ENCODE measurements at places on chromosomes 5 and 9.

DNA sequence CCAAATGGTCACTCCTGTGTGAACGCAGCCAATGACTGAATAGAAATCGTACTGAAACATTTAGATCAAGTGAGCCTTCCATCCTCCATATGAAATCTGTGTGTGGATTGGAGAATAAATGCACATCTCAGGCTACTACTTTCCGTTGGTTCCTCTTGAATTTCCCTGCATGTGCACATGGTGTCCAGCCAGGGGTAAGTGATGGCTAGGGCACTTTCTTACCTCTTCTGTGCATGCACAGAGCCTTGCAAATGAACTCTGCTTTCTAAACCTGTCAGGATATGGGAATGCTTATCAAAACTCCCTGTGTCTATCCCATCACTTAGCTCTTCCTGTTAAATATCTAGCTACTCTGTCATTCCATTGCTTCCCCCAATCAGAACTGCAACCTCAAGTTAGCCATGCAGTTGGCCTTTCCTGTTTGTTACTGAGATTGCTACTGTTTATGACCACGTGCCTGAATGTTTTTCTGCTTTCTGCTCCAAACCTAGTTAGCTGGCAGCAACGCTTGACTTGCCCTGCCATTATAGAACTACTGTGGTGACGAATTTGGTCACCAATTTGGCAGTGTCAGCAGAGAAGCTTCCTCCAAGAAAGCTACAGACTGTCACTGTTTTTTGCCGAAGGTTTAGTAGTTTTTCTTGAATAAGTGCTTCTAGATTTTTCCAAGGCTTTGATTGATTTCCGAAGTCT, 661.6 kb downstream of the LRRC70 start:
- no peak for DNase-seq

DNA sequence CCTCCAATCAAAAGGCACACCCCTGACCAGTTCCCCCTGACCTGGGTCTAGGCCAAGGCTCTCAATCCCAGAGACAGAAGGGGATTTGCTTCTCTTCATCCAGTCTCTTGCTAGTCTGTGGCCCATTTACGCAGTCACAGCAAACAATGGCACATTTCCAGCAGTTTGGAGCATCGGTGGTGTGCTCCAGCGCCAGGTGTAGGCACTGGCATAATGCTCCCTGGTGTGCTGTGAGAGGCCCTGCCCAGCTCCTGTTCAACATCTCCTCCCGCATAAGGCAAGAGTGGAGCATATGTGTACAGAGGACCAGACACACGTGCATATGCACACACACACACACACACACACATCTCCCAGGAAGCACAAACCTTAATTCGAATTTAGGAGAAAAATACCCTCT, 79.5 kb upstream of the ERCC6L2 start:
- DNase-seq: no peak

GRCh38 chr9:135736272-135736978, 34.4 kb downstream of the KCNT1 start:
- no peak for DNase-seq

DNA sequence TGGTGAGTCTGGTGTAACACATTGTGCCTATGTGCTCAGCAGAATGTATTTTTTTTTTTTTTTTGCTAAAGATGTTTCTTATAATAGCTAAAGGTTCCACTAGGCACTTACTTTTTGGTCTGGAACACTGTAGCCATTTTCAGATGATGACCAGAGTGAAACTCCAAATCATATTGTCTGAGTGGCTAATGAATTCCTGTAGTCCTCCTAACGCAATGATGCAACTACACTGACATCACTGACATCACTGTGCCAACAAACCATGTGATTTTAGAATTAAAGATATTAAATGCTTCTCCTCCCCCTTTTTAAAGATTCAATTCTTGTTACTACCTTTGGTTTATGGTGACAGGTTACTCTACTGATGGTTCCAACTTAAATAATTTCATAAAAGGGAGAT, 28.8 kb downstream of the JAKMIP2 start:
- DNase-seq: no peak

GRCh38 chr9:15967068-15967467, 414.2 kb downstream of the CCDC171 start:
- DNase-seq: no peak

- no peak for DNase-seq
These were observed 257.7 kb downstream of the EPB41L4A start for GRCh38 chr5:112161392-112161748.

DNA sequence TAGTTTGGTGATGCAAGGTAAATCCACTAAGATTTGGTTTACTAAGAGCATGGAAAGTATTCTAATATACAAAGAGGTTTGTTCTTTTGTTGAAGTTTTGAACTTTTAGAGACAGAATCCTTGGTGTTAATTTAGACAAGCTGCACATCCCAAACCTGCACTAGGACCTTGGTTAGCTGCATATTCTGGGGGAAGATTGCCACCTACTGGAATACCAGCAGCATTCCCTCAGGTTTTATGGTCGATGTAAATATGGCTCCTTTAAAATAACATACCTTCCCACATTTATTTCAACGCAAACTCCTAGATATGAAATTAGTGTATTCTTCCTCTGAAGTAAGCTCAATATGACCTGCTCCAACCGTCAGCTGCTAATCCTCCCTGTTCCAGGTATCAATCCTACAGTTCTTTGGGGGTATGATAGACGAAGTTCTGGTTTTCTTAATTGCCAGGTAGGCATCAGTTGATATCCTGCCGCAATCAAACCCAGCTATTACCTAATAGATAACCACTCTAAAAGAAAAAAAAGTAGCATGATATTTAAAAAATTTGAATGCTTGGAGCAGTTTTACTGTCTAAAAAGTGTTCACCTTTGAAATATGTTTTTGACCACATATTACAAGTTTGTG, 624.1 kb downstream of the ISL1 start:
- no peak for DNase-seq

DNA sequence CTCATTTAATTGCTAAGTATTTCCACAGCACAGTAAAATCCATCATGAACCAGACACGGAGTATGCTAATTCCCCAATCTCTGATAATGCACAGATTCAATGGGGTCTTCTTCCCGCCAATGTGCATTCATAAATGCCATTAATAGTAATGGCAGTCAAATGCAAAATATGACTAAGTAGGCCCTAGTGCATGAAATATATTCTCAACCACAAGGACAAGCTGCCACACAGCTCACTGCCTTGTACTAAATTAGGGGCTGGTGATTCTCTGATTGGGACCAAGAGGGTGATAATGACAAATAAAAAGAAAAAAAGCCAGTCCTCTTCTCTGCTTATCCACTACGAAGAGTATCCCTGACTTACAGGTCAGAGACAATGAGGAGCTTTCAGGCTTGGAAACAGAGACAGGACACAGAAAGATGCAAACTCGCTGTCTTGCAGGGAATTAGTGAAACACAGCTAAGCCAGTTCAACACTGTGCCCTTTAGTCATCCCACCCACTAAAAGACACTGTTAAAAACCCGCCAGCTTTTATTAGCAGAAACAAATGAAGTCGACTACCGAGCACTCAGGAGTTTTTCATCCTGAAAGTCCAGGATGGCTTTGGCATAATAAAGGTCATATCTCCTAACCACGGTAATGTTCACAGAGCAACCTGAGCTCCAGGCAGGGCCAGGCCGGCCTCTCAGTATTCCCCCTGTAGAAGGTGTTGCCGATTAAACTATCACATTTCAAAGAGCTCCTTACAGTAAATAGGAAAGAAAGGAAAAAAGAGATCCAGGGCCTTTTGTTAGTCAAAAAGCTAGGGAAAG, 148.1 kb downstream of the EBF1 start:
- DNase-seq: no peak

GRCh38 chr9:70466976-70467561, 52.6 kb upstream of the KLF9 start:
- DNase-seq: no peak

DNA sequence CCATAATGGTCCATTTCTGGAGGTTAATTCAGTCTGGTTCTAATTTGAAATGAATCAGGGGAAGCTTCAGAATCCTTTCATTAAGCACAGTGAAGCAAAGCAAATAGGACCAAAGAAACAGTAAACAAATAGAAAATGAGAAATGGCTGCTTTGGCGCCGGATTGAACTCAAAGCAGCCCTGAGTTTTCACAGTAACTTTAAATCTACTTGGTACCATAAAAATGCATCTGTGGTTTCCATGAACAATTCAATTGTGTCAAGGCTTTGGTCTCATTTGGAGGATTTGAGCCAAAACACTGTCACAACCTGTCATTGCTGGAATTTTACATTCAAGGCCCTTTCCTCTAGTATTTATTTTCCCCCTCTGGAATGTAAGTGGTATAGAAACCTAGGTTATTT, 25.9 kb upstream of the DAPK1 start:
- DNase-seq: no peak

- no peak for DNase-seq
These were observed 128.5 kb upstream of the VLDLR start for GRCh38 chr9:2493109-2493508.

DNA sequence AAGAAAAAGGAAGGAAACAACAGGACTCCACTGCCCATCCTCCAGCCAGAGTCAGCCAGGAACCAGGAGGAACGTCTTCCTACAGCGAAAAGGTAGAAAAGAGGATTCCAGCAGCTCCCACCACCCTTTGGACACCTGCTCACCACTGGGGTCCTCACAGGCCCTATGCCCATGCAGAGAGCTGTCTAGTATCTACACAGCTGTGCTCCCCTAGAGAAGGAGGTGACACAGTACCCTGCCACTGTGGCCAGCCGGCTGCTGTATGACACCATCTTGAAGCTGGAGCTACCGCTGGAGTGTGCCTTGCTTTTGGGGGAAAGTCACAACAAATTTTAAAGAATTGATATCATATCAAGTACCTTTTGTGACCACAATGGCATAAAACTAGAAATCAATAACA, 92.6 kb downstream of the GTF3C4 start:
- no peak for DNase-seq

DNA sequence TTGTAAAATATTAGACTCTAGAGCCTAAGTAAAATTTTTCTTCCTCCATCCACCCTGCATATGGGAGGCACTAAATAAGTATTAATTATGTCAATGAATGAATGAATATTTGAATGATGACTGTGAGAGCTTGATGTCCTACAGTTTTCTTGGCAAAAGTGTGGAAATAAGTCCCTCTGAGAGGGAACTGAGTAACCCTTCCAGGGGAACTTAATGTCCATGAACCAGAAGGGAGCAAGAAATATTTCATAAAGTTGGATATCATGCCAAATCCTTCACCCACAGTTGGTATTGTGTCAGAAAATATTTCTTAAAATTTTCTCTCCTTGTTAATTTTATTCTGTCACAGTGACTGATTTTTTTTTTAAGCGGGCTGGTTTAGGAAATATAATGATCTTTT, 36.6 kb downstream of the NNT start:
- no peak for DNase-seq

GRCh38 chr5:107671742-107672210, 1.0 kb upstream of the EFNA5 start:
- no peak for DNase-seq

- no peak for DNase-seq
These were observed 199.5 kb upstream of the TAS2R1 start for GRCh38 chr5:9829621-9830020.

DNA sequence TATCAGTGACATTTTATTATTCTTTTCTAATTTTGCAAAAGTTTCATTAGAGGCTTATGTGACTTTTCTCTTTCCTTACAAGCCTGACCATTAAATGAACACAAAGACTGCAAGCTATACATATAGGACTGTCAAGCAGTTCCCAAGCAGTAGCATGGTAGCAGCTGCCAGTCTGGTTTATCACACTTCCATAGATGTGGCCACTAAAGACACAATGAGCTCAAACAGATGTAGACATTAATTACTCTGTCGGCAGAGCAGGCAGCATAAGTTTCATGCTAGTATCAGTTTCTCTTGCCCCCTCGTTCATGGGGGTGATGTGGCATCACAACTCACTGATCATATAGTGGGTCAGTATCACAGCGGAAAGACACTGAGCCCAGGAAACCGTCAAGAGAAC, 89.5 kb downstream of the CDH10 start:
- DNase-seq: no peak

DNA sequence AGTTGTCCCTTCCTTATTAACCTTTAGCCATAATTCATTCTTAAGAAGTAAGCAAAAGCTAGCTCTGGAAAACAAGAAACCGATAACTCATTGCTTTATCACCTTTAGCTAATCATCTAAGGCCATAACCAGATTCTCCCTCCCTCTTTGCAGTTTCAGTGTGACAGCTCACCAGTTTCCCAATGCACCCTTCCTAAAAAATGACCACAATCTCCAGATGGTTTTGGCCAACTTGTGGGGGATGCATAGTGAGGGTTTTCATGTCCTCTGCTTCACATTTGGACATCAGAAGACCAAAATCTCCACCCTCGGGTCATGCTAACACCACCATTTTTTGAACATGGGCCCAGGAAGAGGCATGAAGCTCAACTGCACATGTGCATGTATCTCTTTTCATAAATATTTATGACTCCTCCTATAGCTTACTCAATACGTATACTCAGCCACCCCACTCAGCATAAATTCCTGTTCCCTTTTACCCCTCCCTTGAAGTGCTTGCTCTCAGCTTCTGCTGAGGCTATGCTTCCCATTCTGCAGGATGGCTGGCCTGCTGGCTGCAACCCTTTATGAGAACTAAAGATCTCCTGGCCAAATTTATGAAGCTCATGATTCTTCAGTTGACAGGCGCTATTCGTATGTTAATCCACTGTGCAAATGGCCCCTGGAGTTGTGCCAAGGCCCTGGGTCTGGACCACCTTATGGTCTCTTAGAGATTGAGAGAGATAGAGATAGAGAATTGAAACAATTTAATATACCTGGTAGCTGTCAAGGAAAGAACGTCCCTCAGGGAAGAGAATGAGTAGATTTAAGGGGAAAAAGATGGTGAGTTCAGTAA, 14.8 kb downstream of the PPP3R2 start:
- DNase-seq: no peak

DNA sequence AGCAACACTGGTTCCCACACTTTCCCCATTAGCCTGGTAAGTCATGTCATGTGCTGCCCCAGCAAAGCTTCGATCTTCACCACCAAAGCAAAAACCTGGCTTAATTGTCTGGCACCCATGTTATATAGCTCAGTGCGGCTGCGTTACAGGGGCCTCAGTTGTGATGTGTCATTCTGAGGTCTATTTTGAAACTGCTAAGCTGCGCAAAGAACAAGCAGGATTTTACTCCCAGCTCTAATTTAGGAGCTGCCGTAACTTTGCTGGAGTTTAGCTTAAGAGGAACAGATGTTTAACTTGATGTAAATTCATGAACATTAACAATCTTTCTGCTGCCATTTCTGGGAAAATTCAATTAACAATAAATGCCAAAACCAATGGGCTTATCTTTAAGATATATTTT, 274.1 kb downstream of the HSPA4 start:
- no peak for DNase-seq

DNA sequence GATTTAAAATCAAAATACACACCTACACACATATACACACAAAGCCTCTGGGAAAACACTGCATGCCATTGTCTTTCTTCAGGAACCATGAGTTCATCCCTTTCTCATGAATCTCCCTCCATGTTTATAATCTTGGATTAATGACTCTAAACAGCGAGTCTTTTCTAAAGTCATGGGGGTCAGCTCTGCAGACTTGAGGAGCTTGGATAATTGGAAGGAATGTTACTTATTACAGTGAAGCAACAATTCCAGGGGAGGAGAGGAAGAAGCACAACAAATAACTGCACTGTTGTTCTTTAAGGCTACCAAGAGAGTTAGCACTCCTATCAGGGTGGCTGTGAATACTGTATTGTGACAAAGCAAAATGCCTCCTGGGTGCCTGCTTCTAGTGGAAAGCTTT, 444.7 kb downstream of the ANXA1 start:
- no peak for DNase-seq

GRCh38 chr5:149761461-149761860, 31.4 kb downstream of the PPARGC1B start:
- no peak for DNase-seq

All from activated naive CD4-positive, alpha-beta T cell treated with anti-CD3 and anti-CD28 coated beads, Interleukin-2, amount 10 ng/mL, durations not matched to agents 7 days and 5 days (primary cell).